CD8-positive, alpha-beta T cell (primary cell): ENCODE measurements at places on chromosomes 2 and 18. TPM values are rescaled to one million over a fixed set of nuclear protein-coding genes. Genes with fewer than 3 reads are reported as not detected.

The CPLX4 gene
- not detected for total RNA-seq

The ZNF892 gene
- 0.71 TPM for total RNA-seq

DNA sequence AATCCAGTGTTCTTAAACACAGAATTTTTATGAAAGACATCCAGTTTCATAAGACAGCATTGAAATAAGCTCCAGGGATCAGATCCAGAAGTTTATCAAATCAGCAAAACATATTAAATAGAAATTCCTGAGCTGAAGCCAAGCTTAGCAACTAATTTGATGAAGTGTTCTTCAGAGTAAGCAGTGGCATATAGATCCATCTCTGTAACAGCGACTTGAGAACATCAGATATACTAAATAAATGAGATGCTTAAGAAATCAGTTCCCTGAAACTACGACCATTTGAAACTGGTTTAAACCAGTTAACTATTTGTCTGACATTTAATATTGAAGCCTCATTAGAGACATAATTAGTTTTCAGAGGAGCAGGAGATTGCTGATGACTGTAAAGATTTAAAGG is 34.1 kb downstream of the PPP1R1C start:
- DNase-seq = no peak

GRCh38 chr2:19465978-19466377 is 107.6 kb upstream of the OSR1 start:
- no peak for DNase-seq

The DPP4 gene
- 15.4 TPM for total RNA-seq

The PREB gene
- total RNA-seq = 9.0 TPM

DNA sequence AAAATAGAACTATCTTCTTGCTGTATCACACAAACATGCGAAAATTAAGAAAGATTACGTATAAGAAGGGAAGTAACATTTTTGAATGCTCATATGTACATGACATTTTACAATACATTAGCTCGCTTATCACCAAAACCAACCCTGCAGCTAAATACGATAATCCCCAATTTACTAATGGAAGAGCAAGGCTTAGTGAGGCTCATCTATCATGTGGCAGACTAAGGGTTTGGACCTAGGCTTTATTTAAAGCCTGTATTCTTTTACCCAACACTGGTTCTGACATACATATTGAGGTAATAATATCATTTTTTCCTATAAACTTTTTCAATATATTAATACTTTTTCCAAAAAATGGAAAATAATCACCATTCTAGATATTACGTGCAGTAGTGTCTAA is 116.8 kb upstream of the TTC39C start:
- no peak for DNase-seq

GRCh38 chr2:137838255-137839092 is 125.8 kb upstream of the HNMT start:
- DNase-seq = no peak

DNA sequence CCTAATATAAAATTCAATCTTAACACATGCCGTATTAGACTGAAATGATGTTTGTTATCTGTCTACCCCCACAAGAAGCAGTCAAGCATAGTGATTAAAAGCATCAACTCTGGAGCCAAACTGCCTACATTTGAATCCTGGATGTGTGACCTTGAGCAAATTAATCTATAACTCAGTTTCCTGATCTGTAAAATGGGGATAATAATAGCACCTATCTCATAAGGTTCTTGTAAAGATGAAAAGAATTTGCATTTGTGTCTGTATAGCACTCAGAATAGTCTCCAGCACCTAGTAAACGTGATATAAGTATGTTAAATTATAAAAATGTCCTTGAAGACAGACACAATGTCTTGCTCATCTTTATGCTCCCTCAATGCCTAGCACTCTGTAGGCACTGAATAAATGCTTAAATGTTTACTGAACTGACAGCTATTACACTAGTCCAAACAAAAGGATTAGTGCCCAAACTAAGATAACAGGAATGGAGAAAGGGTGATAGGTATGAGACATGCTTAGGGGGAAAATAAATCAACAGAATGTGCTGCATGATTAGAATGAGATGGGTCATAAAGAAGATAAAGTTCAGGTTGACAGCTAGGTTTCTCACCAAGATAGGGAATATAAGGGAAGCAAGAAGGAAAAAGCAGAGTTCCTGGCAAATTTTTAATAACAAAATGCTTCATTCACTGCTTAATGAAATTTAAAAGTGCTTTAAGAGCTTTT is 180.6 kb downstream of the ATAD2B start:
- no peak for DNase-seq

The FAM228A gene
- not detected for total RNA-seq
